Epithelial cell of proximal tubule (primary cell): ENCODE measurements at places on chromosomes 5 and 9.

DNA sequence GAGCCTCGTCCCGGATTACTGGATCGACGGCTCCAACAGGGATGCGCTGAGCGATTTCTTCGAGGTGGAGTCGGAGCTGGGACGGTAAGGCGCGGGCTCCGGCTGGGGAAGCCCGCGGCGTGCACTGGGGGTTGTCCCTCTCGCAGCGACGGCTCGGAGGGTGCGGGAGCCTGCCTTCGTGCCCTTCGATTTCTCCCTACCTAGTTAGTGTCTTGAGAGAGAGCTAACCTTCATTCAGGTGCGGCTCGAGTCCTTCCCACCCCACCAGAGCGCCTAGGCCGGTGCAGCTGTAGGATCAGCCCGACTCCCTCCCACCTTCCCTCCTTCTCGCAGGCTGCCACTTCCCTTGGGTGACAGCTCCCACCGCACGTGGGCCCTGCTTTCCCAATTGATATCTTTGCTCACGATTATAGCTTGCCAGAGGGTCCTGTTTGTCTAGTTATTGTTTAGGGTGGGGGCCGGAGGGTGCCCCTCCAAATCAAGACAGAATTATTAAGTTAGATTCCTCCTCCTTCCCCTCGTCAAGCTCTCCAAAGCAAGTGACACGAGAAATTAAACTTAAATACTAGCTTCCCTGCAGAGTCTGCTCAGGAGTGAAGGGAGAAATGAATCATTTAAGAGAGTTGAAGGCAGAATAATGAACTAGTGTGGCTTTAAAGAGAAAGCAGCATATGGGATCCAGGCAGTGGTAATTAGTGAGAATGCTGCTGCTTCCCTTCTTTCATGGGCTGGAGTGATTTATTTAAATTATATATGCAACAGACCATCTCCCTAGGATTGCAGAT lies 569 bp downstream of the CAMK4 start:
- DNase-seq, result no peak

GRCh38 chr5:94670726-94671125 lies 52.3 kb downstream of the SLF1 start:
- no peak for DNase-seq

- no peak for DNase-seq
Measured at GRCh38 chr5:20340126-20340525, 352.1 kb upstream of the CDH18 start.

DNA sequence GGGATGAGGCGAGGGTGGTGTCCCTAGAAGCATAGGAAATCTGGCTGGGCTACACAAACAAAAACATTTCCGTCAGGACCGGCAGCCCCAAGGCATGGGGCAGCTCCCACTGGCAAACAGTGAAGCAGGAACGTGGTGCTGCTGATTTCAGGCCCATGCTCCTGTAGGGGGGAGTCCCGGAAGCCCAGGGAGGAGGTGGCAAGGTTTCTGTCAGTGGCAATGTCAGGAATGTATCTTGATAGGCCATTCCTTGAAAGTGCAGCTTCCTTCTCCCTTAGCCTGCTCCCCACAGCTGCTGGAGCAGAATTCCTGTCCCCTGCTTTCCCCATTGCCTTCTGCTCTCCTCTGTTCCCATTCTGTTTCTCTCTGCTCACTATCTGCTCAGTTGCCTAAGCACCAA lies 42.4 kb downstream of the MRRF start:
- no peak for DNase-seq

- DNase-seq, result no peak
Measured at GRCh38 chr9:78919701-78920100, 622.8 kb downstream of the PSAT1 start.

DNA sequence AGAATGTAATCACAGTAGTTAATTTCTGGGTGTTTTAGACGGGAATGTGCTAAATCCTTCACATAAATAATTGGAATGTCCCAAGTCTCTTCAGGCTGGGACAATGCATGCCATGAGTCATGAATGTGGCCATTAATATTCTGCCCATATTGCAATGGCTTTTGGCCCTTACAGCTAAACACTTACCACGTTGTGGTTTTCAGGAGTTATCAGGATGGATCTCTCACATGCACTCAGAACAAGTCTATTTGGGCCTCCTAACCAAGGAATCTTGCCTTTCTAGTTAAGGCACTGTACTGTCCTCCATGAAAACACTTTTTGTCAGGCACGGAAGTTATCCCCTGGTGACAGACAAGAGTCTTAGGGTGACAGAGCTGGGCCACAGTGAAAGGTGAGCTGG lies 32.7 kb downstream of the PKD2L2 start:
- no peak for DNase-seq

DNA sequence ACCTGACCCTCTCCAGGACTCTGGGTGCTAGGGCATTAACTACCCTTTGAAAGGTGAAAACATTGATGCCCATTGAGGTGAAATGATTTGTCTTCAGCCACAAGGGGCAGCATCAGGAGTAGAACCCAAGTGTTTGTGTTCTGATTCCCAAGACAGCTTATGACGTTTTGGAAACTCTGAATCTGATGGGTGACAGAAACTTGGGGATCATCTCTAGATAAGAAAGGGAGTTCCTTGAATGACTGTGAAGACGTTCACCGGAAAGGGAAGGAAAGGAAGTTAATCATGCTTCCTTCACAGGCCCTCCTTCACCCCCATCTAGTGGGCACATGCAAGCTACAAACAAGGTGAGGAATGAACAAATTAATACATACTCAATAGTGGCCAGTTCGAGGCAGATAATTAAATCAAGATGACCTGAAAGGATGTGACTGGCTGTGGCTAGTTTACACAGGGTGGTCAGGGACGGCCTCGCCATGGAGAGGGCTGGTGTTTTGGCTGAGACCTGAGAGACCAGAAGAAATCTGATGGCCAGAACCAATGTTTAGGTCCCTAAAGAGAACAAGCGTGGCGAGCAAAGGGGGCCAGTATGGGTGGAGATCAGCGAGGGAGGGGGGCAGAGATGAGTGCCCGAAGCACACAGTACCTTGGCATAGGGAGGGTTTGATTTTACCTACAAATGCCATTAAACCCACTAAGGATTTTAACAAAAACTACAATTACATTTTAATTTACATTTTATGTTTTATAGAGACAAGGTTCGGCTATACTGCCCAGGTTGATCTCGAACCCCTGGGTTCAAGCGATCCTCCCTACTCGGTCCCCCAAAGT lies 937 bp upstream of the SLC26A2 start:
- no peak for DNase-seq

DNA sequence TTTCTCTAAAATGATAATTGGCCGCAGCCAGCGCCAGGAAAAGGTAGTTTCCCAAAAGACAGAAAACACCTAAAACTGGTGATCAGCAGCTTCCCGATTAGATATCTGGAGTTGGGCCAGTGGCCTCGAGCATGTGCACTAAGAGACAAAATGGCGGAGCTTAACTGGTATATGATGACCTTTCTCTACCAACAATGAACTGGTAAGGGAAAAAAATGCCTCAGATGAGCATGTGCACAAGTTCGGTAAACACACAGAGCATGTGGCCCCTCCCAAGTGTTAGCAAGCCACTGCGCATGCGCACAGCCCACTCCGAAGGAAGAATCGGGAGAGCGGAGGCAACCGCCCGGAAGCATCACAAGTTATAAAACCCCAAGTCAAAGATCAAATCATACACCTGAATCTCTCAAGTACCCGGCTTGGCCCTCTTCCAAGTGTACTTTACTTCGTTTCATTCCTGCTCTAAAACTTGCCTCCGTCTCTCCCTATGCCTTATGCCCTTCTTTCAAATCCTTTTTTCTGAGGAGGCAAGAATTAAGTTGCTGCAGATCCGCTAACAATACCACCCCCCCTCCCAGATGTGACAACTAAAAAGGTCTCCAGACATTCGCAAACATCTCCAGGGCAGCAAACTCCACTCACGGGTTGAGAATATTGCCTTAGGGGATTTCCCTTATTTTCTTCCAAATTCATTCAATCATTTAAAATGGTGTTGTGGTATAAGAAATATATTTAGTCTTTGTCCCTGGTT lies 15.0 kb upstream of the PTBP3 start:
- no peak for DNase-seq

- DNase-seq, result no peak
Measured at GRCh38 chr5:52801329-52801728, 13.6 kb downstream of the ITGA1 start.

- no peak for DNase-seq
Measured at GRCh38 chr5:29061381-29061780, 2023.0 kb upstream of the CDH9 start.

DNA sequence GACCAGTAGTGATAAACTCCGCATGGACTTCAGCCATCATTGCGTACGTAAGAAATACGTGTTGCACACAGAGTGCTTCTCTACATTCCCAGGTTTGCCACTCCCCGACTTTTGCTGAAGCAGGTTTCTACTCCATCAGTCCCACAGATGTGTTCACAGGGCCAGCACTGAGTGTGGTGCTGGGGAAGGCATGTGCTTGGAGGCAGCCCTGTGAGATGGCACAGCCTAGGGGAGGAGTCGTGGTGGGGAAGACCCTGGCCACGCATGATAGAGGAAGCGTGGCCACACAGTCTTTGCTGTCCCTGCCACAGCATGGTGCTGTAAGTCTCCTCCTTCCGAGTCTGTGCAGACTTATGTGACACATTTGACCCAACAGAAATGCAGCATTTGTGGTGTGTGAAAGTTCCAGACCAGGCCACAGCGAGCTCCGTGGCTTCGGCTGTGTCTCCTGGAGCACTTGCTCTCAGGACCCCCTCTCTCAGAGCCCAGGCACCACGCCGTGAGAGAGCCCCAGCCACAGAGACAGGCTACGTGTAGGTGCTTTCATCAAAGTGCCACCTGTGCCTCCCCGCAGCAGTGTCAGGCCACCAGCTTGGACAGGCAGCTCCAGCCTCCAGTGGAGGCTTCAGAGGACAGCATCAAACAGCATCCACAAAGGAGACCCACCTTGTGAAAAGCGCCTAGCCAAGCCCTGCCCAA lies 197.8 kb downstream of the AUH start:
- DNase-seq, result no peak
